ENCODE measurements at places on chromosomes 1 and 21. TPM values are rescaled to one million over a fixed set of nuclear protein-coding genes. Genes with fewer than 3 reads are reported as not detected.

PTPRU gene
- 2.0 TPM for total RNA-seq

SPATA45 gene
- total RNA-seq = not detected

GRCh38 chr1:96649301-96649700 lies 72.3 kb upstream of the PTBP2 start:
- DNase-seq = no peak

DNA sequence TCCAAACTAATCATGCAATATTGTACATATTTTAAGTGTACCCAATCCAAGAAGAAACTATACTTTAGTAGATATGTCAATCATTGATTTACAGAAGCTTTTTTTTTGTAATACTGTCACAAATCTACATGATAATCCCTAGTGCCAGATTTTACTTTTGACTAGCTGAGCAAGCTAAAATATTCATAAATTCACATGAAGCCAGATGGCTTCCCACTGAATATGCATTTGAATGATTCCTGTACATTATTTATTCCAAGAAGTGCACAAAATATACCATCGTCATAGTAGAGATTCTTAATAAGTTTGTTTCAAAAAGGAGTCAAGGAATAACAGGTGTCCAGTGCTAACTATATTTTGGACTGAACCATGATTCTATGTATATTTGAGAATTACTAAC lies 17.2 kb downstream of the FPGT start:
- no peak for DNase-seq

DNA sequence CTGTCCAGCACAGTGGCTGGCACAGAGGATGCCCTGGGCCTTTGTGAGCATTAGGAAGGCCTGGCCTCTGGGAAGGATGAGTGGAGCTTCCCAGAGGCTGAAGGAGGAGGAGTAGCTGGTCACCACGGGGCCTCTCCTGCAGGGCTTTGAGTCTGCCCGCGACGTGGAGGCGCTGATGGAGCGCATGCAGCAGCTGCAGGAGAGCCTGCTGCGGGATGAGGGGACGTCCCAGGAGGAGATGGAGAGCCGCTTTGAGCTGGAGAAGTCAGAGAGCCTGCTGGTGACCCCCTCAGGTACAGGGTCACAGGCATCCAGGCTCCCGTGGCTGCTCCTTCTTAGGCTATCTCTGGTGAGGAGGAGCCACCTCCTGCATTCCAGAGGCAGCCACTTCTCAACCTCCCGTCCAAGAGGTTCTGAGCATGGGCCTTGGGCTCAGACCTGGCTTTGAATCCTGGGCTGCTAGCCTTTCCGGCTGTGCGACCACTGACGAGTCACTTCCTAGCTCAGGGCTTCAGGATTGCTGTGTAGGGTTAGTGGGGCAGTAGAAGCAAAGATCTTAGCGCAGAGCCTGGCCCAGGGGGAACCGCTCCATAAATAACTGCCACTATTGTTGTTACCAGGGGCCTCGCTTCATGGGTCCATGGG lies 14.0 kb downstream of the SESN2 start:
- DNase-seq = no peak

GRCh38 chr1:219500327-219500897 lies 112.5 kb downstream of the ZC3H11B start:
- DNase-seq = no peak

DNA sequence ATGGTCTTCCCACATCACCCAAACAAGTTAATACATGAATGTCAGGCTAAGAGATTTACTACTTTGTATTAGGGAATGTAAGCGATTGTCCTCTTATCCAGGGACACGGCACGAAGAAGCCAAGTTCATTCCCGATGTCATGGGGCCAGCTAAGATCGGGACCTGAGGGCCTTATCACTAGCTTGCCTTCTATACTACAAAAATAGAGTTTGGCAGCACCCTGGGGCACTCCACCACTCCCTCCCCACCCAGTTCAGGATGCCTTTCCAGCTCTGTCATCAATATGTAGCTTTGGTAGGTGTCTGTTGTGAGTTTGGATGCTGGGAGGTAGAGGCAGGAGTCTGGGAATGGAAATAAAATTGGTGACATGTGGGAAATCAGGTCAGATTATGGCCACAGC lies 197.5 kb downstream of the ATG4C start:
- DNase-seq = no peak

DNA sequence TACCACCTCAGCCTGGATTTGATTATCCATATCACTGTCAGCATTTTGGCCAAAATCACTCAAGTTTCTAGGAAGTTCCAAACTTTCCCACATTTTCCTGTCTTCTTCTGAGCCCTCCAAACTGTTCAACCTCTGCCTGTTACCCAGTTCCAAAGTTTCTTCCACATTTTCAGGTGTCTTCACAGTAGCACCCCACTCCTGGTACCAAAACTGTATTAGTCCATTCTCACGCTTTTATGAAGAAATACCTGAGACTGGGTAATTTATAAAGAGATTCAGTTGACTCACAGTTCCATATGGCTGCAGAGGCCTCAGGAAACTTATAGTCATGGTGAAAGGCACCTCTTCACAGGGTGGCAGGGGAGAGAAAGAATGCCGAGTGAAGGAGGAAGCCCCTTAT lies 39.4 kb downstream of the STXBP3 start:
- DNase-seq = no peak

- DNase-seq = no peak
Observed at GRCh38 chr1:161216945-161217712, 2.0 kb downstream of the FCER1G start.

DNA sequence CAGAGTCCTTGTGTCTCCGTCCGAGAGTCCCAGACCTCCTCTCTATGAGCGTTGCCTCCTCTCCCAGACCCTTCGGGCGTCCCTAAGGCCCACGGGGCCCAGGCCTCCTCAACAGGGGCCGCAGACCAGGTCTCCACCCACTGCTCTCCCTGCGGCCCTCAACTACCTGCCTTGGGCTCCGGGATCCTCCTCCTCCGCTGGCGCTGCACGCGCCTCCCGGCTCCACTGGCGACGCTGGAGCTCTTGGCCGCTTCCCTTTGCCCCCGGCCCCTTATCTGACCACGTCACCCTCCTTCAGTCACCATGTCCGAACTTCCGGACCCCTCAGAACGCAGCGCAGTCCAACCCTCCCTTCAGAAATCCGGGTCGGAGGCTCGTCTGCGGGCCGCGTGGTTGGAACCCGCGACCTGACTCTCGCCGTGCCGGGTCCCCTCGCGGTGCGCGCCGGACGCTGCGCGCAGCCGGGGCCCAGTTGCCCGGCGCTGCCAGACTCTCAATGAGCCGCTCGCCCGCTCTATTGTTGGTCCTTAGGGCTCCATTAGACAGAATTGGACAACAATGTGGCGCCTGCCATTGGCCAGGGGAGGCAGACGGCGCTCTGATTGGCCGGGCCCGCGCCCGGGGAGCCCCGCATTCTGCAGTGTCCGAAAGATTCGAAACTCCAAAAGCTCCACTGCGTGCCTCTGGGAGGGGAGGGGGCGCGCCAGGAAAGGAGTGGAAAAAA lies at the start of gene DMRTA2:
Gene DMRTA2, minus strand, starts transcription at position 498 of the 724 bp plus-strand sequence. CDS start 1,907 bp downstream, outside the sequence.
- peak; percentile 30 for DNase-seq

GRCh38 chr1:212498283-212499040 lies 65.7 kb downstream of the NENF start:
- no peak for DNase-seq

- no peak for DNase-seq
Observed at GRCh38 chr1:51002516-51002915, 32.5 kb downstream of the CDKN2C start.

DNA sequence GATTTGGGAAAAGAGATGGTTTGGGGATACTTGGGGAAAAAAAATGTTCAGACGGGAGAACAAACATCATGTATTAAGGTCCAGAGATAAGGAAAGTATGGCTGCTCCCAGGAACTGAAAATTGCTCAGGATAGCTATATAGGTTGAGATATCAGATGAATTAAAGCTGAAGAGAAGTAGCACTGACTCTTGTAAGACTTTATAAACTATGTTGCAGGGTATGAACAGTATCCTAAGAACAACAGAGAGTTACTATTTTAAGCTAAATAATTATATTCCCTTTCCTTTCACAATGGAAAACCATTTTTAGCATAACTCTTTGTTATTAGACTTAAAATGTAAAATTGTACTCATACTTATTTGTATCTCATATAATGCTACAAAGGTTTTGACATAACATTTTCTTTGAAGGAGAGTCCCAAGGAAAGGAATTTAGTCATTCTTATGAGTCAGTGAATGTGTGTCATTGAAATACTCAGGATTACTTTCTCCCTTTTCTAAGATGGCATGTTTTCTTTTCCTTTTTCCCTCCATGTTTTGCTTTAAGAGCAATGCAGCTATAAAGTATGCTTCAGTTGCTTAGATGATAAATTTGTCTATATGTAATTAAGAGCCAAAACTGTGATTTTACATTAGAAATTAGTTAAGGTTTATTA lies 139.4 kb upstream of the KIAA1614 start:
- DNase-seq = no peak

DNA sequence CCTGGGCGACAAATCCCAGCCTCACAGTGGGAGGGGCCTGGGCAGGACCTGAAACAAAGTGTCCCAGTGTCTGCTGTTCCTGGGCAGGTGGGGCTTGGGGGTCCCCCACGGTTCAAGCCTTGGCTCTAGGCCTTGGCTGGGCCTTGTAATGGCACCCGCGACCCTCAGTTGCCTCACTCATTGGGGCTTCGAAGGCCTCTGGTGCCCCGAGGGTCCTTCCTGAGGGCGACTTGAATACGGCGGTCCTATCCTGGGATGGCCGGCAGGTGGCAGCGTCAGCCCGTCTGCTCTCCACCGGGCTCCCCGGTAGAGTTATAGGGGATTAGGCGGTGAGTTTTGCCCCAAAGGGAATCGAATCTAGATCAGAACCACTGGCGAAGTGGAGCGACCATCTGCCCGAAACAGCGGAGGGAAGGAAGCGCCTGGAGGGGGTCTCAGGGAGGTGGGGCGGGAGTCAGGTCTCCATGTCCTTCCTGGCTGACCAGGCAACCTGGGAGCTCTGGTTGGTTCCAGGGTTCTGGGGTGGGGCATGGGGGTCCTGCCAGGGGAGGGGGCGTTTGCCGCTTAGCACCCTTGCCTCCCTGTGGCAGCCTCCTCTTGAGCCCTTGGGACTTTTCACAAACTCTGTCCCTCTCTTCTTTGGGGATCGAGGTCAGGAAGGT lies 2.1 kb upstream of the PEX10 start:
- DNase-seq = peak; percentile 82

DNA sequence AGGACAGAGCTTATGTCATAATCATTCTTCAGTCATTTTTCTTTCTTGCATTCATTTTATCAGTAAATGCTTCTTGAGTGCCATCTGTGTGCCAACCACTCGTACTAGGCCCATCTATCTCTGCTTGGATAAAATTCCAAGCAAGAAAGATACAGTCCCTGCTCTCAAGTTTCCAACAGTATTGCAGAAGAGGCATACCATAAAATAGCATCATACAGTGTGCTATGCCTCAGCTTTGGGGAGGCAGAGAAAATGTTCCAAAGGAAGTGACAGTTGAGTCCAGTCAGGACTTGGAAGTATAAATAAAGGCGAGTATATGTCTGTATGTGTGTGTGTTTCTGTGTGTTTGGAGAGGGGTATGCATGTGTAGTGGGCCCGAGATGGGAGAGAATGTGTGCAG lies 113.4 kb upstream of the HOOK1 start:
- DNase-seq = no peak

DNA sequence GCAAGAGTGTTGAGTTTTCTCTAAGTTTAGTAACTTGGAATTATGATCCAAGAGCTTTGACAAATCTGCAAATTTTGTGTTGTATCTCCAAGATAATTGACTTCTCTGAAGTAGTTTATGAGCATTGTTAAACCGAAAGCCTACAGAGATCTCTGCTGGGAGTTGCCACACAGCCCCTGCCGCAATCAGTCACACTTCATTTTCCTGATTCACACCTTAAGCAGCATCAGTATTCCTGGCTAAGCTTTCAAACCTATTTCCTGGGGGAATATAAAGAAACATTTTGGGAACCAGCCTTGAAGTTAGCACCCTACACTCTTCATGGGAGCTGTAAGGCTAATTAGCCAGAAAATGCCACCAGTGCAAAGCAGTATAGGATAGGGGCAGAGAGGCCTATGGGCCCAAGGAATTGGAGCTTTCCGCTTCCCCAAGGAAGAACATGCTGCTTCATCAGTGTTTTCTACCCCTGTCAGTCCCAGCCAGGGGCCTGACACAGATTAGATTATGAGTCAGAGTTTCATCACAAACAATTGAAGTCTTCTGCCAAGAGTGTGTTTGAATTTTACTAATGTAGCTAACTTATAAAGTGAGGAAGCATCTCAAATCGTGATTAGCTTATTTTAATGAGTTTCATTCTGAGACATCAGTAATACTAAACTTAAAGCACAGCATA lies 23.2 kb upstream of the CACYBP start:
- DNase-seq = no peak

DNA sequence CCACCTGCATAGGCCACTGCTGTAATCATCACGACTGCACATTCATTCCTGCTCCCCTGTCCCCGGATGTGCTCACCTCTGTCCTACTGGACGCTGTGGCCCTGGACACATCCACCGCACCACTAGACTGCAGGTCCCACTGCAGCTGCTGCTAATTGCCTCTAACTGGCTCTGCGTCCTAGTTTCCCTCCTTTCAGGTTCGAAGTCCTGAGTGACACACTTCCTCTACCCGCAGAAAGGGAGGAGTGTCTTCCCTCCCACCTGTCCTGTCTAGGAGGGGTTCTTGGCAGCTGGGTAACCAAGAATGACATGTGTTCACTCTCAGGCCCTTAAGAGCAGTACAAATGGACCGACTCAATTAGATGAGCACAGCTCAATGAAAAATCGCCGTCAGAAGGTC lies 40.5 kb upstream of the ITPKB start:
- DNase-seq = no peak
